NCI-H2029 treated with DMSO at 0.1 percent for 48 hours (cell line): ENCODE measurements at places on chromosomes 3 and 15.

DNA sequence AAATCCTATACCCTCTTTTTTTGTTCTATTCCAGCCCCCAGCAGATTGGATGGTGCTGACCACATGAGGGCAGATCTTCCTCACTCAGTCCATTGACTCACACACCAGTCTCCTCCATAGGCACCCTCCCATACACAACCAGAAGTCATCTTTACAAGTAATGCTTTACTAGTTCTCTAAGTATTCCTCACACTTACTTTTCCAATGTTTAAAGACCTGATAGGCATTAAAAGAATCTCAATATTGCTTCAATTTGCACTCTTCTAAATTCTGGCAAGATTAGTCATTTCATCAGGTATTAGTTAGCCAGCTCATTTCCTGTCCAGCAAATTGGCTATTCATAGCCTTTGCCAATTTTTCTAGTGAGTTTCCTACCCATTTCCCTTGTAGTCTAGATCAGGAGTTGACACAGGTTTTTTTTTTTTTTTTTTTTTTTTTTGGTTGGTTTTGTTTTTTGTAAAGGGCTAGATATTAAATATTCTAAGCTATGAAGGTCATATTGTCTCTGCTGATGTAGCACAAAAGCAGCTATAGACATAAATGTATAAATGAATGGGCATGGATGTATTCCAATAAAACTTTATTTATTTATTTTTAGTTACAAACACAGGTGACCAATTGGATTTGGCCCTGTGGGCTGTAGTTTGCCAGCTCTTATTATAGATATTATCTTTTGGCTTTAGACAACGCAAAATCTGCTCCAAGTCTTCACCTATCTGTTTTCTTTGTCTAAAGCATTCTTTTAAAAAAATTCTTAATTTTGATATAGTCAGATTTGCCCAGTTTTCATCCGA is 76.1 kb downstream of the ABHD5 start:
- no peak for DNase-seq

DNA sequence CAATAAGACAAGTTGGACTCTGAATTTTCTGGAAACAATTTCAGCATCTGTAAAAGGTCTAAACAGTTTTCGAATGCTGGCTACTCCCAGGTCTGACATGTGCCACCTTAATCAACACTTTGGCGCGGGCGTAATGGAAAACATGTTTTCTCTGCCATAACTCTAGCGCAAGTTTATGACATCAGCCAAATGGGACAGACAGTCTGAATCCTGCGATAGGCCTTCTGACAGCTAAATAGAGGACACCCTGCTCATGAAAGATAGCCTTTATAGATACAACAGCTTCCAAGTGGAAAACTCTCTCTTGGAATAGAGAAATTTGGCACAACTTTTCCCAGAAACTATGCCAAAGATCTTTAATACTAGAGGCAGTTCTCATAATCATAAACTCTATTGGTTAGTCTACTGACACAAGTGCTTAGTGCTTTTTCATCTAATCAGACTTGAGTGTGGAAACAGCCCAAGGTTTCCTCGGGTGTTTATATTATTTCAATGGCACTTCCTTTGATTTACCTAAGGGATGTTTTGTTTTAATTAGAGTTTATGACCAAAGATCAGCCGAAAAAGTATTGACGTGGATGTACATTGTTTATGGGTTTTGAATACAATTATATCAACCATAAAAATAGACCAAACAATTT is 120.1 kb upstream of the DPH6 start:
- no peak for DNase-seq

- DNase-seq = no peak
Observed at GRCh38 chr3:33217866-33218445, 654 bp downstream of the SUSD5 start.

DNA sequence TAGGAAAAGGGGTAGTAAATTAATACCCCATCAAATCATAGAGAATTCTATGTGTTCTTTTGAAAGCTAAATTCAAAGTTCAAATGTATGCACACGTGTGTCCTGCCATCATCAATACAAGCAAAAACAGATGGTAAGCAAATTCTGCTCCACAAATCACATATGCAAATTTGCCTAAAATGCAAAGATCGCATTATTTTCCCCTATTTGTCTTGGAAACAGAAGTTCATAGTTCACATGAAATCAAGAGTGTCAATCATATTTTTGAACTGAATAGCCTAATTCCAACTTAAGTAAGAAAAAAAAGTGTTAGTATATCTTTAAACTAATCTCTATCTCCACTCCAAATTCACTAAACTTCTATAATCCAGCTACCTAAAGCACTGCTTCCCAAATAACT is 8.5 kb downstream of the ADAM10 start:
- DNase-seq = no peak

DNA sequence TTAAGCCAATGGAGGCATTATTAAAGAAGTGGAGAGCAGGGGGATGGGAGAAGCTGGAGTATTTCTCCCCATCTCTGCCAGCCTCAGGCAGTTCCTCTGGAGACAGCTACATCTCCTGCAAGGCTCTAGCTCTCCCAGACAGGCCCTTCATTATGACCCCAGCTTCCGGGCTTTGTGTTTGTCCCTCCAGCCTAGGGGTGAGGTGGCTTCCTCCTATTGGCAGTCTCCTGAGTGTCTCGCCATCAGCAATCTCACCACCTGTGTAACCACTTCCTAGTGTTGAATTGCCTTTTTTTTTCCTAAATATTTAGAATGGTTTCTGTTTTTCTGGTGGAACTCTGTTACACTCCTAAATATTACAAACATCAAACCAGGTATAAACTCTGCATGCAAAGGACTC is 122.3 kb downstream of the FAM174B start:
- DNase-seq = no peak

- DNase-seq = no peak
Observed at GRCh38 chr15:42974202-42974862, 53.8 kb upstream of the TTBK2 start.

DNA sequence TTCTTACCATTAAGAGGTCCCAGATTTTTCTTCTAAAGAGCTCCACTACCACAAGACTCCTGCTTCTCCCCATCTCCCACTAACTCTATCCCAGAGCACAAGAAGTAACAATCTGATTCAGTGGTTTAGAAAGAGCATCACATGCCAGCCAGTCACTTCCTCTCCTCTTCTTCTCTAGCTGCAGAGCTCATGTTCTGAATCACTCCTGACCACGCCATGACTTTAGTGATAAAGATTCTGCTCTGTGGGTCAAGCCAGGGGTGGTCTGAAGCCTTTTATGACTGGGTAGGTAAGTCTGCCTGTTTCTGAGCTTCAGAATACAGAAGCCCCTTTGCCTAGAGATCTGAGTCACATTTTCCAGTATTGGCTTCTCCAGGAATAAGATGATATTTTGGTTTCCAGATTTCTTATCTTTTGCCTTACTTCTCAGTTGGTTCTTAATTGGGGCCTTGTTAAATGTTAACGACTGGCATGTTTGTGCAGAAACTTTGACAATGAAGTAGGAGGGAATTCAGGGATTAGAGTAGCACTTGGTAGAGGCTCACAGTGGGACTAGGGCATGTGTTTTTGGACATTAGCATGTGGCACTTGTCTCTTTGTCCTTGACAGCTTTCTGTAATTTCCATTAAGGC is 27.6 kb upstream of the ADAMTSL3 start:
- DNase-seq = no peak

DNA sequence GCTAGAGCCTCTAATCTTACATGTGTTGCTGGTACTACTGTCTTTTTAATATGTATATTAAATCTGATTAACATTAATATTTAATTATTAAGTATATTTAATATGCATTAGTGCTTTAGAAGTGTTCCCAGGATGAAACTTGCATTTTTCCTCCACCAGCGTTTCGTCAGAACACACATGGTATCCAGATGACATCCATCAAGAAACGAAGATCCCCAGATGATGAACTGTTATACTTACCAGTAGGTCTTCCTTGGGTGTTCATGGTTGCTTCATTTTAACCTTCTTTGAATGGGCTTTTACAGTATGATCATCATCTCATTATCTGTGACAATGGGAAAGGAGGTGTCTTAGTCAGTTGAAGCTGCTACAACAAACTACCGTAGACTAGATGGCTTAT is 238.0 kb downstream of the TP63 start:
- DNase-seq = no peak

- no peak for DNase-seq
Observed at GRCh38 chr3:56089739-56090138, 378.5 kb downstream of the ERC2 start.

DNA sequence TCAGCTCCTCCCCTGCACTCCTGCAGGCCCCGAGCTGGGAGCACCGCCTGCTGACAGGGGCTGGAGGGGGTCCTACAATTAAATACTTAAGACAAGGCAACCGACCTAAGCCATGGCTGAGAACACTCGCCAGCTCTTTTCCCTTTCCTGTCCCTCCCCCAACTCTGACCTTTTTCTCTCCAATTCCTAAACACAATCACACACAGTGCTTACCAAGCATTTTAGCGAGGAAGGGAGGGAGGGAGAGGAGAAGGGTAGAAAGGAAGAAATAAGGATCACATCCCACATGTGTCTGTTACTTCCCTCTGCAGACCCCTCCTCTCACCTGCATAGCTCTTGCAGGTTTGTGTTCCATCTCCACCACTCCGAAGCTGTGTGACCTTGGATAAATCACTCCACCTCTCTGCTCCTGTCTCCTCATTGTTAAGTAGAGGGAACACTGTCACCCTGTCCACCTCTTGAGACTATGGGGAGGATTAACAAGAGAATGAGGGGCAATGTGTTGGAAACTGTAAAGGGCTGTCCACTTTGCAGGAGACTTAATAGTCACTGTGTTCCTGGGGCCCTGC is 63.6 kb downstream of the CYP11A1 start:
- DNase-seq = no peak

GRCh38 chr15:68852461-68852860 is 31.8 kb upstream of the ANP32A start:
- no peak for DNase-seq

GRCh38 chr15:65258375-65259262 is 28.1 kb downstream of the PARP16 start:
- no peak for DNase-seq

DNA sequence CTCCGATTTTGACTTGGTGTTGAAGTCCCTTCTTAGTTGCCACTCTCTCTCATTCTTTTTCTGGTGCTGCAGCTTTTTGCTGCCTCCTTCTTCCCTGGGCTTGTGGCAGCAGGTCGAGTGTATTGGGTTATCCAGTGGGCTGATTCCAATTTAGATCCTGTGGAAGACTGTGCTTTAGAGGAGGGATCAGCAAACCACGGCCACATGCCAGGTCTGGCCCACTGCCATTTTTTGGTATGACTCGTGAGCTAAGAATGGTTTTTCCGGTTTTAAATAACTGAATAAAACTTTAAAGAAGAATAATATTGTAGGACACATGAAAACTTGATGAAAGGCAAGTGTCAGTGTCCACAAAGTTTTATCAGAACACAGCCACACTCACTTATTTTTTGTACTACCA is 330.5 kb downstream of the ROBO2 start:
- no peak for DNase-seq

GRCh38 chr3:14405360-14406238 is 3.2 kb downstream of the SLC6A6 start:
- DNase-seq = no peak

GRCh38 chr15:75648156-75649000 is 666 bp downstream of the SNX33 start:
- no peak for DNase-seq

- no peak for DNase-seq
Observed at GRCh38 chr15:100266166-100266565, 75.6 kb downstream of the ADAMTS17 start.

GRCh38 chr3:45486136-45486535 is 97.8 kb downstream of the LARS2 start:
- no peak for DNase-seq

DNA sequence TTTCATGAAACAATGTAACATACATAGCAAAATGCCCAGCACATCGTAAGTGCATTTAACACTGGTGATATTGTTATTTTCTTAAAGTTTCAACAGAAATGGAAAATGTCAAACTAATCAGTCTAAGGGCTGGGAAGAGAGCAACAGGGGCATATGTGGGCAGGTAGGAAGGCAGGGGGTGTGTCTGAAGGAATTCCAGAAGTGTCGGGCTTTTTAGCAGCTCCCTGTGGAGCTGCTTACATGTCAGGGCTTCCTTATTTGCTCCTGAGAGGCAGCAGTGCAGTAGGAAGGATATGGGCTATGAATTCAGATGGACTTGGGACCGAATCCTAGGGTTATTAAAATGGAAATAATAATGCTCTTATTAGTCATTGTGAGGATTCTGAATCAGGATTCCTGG is 311.6 kb downstream of the CLSTN2 start:
- no peak for DNase-seq

DNA sequence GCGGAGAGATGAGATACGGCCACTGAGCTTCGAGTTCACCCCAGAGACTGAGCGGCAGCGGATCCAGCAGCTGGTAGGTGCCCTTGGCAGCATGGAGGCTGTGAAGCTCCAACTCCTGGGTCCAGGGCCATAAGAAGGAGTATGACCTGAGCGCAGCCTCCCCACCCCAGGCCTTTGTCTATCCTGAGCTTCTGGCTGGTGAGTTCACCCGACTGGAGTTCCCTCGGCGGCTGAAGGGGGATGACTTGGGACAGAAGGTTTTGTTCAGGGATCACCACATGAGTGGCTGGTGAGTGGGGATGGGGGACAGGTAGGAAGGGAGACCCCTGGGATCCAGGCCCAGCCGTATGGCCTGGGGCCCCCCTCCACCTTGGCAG is 2.6 kb downstream of the PPM1M start:
- DNase-seq = no peak

GRCh38 chr15:31579976-31580375 is 253.3 kb downstream of the KLF13 start:
- no peak for DNase-seq

GRCh38 chr3:79111375-79112052 is 656.3 kb downstream of the ROBO1 start:
- no peak for DNase-seq

- DNase-seq = no peak
Observed at GRCh38 chr3:151837057-151837456, 23.1 kb downstream of the AADAC start.

- no peak for DNase-seq
Observed at GRCh38 chr3:169278092-169278491, 385.4 kb downstream of the MECOM start.

- DNase-seq = no peak
Observed at GRCh38 chr3:14301558-14301957, 100.8 kb upstream of the SLC6A6 start.

DNA sequence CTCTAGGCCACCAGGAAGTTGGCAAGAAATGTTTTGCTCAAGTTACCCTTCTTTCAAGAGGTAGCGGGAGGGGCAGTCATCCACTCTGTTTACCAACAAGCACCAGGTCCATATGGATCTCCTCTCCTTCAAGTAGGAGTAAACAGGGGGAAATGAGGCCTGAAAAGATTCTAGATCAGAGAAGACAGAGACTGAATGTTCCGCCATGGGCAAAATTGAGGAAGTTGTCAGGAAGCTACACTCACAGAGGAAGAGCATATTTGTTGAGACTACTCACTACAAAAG is 81.6 kb downstream of the KLF15 start:
- peak; percentile 50 for DNase-seq

DNA sequence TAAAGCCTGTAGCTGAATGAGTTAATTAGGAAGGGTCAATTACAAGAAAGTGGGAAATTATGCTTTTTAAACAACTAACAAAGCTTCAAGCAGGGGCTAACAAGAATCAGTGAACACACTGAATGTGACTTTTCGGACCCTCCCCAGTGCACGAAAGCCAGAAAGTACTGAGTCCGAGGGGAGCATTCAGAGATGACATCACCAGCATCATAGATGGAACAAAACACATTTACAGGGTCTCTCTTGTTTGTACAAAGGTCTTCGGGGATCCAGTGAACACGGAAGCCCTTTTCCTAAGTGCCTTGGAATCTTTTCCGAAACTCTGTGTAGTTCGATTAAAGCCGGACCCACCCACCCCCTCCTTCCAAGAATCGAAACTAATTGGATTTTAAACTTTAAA is 829 bp downstream of the DCP1A start:
- DNase-seq = no peak

- no peak for DNase-seq
Observed at GRCh38 chr15:92123962-92124656, 269.6 kb upstream of the ST8SIA2 start.
